ENCODE measurements at places on chromosomes 7 and 10. TPM values are rescaled to one million over a fixed set of nuclear protein-coding genes. Genes with fewer than 3 reads are reported as not detected.

CUZD1 gene
- total RNA-seq, result 1.1 TPM

ITPRID1 gene
- not detected for total RNA-seq

ELAPOR2 gene
- total RNA-seq, result 63.5 TPM

SPDYE9 gene
- not detected for total RNA-seq

PKD2L1 gene
- not detected for total RNA-seq

CYP2C19 gene
- not detected for total RNA-seq

DENND2A gene
- not detected for total RNA-seq

CXCL12 gene
- total RNA-seq, result 1.4 TPM

COL1A2 gene
- 40.8 TPM for total RNA-seq

ZNF467 gene
- total RNA-seq, result 6.5 TPM

PRSS37 gene
- not detected for total RNA-seq

CTTNBP2 gene
- total RNA-seq, result 0.25 TPM

ADCY1 gene
- total RNA-seq, result 1.6 TPM

ATRNL1 gene
- not detected for total RNA-seq

LIPM gene
- total RNA-seq, result not detected

SPAG6 gene
- total RNA-seq, result not detected

TMEM130 gene
- total RNA-seq, result not detected

SEMA3E gene
- not detected for total RNA-seq

ITIH5 gene
- not detected for total RNA-seq

SFRP4 gene
- not detected for total RNA-seq

TEX36 gene
- not detected for total RNA-seq

TMEM178B gene
- not detected for total RNA-seq

A1CF gene
- not detected for total RNA-seq

KIAA1217 gene
- total RNA-seq, result 10.3 TPM

ST8SIA6 gene
- 0.51 TPM for total RNA-seq

LLCFC1 gene
- not detected for total RNA-seq

LIPN gene
- not detected for total RNA-seq

LBX1 gene
- total RNA-seq, result not detected

IRF5 gene
- total RNA-seq, result 1.5 TPM

GIMAP6 gene
- 87.8 TPM for total RNA-seq

ADRB1 gene
- 0.97 TPM for total RNA-seq

KIF11 gene
- 42.6 TPM for total RNA-seq

ACTA2 gene
- total RNA-seq, result 13.0 TPM

CPN1 gene
- not detected for total RNA-seq

METTL2B gene
- total RNA-seq, result 35.6 TPM

ANKRD30A gene
- not detected for total RNA-seq

TSPAN13 gene
- total RNA-seq, result 42.2 TPM

SKIDA1 gene
- total RNA-seq, result 0.83 TPM

OR6V1 gene
- not detected for total RNA-seq

UBE3C gene
- total RNA-seq, result 77.3 TPM

AKR1C2 gene
- 1.7 TPM for total RNA-seq

EN2 gene
- not detected for total RNA-seq

Data from endothelial cell of umbilical vein (primary cell).